Ecto neural progenitor cell (in vitro differentiated cells): ENCODE measurements at places on chromosomes 5 and 9.

DNA sequence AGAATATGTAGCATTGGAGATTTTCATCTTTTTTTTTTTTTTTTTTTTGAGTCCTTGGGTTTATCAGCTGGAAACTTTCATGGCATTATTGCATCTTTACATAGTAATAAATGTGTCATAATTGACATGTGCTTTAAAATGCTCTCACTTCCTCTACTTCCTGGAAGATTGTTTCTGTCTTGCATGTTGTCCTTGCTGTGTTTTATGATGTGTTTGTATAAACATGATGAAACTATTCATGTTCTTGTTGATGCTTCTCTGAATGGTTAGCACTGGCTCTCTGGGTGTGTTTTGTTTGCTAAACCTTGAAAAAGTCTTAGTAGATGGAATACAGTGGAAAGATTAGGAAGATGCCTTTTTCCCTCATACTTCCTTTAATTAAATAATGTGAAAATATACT is 87.9 kb downstream of the IQGAP2 start:
- DNase-seq, result no peak

GRCh38 chr5:77337246-77337645 is 126.8 kb downstream of the PDE8B start:
- DNase-seq, result no peak

DNA sequence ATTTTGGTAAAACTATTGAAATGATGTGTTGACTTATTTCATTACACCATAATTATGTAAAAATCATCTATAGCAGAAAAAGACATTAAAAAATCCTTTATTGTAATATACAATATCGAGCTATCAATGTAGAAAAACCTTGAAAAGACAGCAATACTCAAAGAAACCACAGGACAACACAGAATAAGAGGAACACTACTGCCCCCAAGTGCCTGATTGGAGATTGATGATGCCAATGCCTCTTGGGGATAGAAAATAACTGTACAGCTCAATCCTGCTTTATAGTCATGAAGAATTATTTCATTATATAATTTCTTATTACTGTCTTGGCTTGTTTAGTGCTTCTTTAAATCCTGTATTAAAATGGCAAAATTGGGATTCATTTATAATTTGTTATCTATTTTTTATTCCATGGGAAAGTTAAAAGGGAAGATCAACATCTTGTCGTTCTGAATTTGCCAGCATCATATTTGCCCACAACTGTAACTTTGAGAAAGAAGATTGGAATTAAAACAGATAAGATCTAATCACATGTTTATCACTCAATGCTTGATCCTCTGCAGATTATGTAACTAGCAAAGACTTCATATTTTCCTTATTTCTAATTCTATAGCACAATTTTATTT is 337.5 kb downstream of the CDH9 start:
- DNase-seq, result peak; percentile 48

DNA sequence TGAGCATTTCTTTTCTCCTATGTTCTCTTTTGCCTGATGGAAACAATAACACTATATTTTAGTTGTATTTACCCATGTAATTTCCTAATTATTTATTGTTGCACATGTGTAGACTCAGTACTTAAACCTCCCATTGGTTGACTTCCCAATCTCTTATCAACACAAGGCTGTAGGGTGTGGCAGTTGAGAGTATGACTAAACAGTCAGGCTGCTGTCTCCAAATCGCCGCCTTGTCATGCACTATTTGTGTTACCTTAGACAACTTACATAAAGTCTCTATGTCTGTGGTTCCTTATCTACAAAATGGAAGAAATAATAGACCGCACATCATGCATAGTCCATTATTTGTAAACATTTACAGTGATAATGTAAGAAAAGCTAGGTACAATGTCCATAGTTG is 68.9 kb upstream of the EFNA5 start:
- DNase-seq, result no peak

DNA sequence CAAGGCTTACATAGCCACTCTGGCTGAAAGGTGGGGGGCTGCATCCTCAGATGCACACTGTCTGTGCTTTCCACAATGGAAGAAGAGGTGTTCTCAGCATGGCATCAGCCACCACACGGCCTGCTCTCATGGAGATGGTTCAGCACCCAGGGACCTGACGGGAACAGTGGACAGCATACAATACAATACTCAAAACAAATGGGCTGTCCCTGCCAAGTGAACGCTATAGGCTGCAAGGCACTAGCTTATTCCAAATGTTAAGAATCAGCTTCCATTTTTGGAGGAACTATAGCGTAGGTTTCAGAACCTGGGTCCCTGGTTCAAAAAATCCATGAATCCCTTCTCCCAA is 77.2 kb downstream of the ZNF608 start:
- DNase-seq, result no peak

DNA sequence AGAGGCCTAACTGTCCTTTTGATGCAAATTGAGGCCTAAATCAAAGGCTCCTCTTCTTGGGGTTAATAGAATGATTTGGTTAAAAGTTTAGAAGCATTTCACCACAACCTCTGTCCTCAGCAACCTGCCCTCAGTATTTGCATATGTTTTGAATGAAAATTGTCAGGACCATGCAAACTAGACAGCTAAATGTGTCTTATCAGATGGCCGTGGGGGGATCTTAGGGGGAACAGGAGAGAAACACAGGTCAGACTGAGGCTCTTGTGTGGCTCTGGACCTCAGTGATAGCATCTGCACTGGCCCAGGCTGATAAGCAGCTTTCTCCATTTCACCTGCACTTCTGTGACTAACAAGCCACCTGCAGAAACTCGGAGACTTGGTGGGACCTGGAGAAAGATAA is 49.0 kb downstream of the FOXI1 start:
- no peak for DNase-seq

- peak; percentile 90 for DNase-seq
Observed at GRCh38 chr5:10987925-10988504, 227.0 kb upstream of the DAP start.

GRCh38 chr9:110129425-110129824 is 78.5 kb downstream of the C9orf152 start:
- no peak for DNase-seq

- DNase-seq, result no peak
Observed at GRCh38 chr5:98414938-98415337, 358.5 kb upstream of the RGMB start.

GRCh38 chr9:88259001-88259400 is 120.7 kb upstream of the SPATA31C2 start:
- DNase-seq, result no peak

DNA sequence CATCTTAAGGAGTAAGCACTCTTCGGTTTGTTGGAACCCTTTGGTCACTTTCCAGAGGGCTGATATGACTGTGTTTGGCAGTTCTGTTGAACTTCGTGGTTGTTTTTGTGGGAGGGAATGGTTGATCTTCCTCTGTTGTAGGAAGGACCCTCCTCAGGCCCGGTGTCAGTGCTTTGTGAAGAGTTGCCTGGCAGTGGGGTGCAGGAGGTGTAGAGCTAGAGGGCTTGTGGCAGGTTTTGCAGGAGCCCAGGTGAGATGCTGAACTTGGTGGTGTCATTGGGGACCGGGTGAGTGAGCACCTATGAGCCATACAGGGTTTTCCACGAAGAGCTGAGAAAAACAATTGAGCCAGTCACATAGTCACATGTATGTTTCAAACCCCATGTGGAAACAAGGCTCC is 27.2 kb downstream of the SECISBP2 start:
- no peak for DNase-seq

- DNase-seq, result no peak
Observed at GRCh38 chr5:107418071-107418470, 252.7 kb downstream of the EFNA5 start.

DNA sequence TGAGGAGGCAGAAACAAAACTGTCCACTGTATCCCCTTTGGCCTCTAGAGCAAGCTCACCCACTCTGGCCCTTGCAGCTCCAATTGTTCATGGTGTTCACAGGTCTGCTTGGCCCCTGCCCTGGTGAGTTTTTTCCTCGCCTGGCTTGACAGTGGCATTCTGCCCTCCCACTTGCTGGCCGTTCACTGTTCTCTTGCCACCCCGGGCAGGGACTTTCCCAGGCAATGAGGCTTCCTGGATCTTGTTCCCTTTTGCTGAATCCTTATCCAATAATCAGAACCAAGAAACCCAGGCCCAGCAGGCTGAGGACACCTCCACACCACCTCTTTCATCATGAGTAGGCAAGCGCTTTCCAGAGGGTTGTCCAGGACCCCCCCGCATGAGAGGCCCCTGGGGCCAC is 31.2 kb downstream of the ZNF618 start:
- DNase-seq, result no peak

DNA sequence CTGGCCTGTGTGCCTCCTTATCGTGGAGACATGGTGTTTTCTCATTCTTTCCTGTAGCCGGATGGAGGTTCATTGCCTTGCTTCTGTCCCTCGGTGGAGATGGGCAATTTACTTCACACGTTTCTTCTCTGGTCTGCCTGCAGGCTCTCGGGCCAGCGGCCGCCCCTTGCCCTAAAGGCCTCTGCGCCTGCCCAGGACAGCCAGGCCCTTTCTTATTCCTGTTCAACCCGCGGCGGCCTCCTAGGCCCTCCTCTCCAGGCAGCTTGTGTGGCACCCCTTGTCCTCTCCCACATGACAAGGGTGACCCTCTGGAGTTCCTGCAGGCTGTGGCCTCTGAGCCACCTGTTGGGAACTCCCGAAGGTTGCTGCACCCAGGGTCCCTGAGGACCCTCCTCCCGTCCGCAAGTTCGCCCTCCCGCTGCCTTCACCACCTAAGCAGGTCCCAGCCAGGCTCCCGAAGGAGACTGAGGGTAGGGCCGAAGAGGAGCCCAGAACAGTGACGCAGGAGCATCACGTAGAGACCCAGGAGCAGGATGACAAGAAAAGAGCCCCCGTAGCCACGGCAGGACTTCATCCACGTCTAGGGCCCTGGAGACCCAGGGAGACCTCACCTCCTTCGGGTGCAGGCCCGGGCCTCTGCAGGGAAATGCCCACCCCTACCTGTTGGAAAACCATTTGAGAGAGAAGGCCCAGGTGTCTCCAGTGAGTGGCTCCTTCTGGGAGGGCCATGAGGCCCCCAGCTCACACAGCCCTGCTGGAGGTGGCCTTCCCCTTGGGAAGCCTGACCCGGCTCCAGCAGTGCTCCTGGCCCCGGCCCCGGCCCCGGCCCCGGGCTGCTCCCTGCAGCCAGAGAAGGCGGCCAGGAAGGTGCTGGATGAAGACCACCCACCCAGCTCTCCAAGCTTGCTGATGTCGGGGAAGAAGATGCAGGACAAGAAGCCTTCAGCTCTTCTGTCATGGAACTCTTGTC is 291.4 kb downstream of the TLE4 start:
- no peak for DNase-seq

- DNase-seq, result no peak
Observed at GRCh38 chr9:134800791-134801339, 79.7 kb upstream of the FCN2 start.

GRCh38 chr9:89484475-89485404 is 13.2 kb downstream of the SEMA4D start:
- DNase-seq, result no peak

DNA sequence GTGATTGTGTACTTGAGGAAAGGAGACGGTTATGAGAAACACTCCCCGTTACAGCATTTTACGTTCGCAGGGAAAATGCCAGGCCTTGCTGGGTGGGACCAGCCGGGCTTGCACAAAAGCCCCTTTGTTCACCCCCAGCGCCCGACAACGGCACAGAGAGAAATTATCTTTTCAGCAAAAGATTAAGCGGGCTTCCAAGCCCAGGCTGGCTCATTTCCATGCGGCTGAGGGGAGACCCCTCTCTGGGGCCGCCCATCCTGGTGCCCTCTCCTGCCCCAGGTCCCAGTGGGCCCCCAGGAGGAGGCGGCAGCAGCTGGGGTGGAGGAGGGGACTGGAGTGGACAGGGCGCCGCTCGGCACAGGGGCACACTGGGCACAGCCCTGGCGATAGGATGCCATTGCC is 50.8 kb upstream of the NOTCH1 start:
- DNase-seq, result no peak

DNA sequence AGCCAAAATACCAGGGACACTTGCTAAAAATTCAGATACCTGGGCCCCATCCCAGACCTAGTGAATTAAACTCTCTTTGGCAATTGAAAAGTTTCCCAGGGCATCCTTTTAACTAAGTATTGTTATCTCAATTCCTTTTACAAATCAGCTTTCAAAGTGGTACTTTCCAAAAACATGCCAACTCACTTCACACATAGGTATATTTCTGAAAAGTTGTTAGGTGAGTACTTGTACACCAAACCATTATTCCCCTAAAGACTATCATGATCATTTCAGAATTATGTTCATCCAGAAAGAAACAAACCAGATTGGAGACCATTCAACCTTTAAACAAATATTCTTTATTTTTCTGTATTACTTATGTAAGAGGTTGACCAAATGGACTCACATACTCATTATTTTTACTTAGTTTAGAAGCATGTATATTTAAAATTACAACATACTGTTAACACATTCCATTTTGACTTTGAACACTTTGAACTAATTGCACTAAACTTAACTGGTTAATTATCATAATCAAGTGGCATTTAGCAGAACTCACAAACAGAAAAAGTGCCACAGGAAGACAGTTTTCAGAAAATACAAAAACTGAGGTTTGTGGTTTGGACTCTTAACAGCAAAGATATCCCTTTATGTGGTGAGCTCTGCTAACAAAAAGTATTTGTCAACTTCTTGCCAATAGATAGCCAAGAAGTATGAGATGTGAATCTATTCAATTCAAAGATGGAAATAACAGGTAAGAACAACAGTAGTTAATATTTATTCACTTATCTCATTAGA is 40.7 kb downstream of the KIAA0825 start:
- no peak for DNase-seq

DNA sequence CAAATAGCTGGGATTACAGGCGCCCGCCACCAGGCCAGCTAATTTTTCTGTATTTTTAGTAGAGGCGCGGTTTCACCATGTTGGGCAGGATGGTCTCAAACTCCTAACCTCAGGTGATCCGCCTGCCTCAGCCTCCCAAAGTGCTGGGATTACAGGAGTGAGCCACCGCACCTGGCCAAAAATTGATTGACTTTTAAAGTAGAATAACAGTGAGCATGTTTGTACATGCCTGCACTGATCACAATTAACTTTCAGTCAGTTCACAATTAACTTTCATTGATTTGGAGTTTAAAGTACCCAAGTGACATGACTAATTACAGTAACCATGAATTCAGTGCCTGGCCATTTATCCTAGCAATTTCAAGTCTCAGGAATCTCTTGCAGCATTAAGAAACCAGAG is 61.3 kb downstream of the ANKH start:
- DNase-seq, result no peak

DNA sequence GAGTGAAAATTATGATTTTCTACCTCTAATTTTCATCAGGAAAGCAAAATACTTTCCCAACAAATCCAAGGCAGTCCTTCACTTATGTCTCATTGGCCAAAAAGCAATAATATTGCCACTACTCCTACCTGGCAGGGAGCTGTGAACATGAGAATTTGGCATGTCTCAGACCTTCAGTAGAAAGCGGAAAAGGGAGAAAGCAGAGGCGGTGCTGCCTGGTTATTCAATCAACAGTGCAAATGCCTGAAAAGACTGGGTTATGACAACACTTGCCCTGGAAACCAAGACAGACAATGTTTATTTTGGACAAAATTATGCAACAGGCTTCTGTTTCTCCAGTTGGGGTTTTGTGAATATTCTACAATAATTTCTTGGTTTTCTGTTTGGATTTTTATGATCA is 194.4 kb downstream of the TAF11L14 start:
- no peak for DNase-seq
